ENCODE measurements at places on chromosomes 5 and 9. TPM values are rescaled to one million over a fixed set of nuclear protein-coding genes. Genes with fewer than 3 reads are reported as not detected.
A peak's percentile ranks its signal among the peaks of the same experiment; 100 is the strongest.

DNA sequence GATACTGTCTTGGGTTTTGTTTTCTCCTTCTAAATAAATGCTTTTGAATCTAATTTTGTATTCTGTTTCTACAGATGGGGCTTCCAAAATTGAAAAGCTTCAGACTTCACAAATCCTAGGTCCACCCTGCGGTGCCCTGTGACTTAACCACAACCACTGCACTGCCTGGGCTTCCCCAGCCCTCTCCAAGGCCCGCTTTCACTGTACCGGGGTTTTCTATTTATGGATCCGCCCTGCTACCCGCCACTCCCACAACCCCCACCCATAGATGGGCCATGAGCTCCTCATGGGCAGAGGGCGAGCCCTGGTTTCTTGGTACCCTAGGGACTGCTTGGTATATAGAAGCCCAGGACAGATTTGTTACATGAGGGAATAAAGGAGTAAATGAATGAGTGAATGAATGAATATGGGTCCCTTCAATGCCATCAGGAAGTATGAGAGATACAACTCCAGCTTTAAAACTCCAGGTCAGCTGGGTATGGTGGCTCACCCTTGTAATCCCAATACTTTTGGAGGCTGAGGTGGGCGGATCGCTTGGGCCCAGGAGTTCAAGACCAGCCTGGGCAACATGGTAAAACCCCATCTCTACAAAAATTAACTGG, 39.8 kb upstream of the NEK6 start:
- no peak for DNase-seq

- DNase-seq: peak; percentile 10
Measured at GRCh38 chr5:464446-464842, 21.5 kb downstream of the EXOC3 start.

DNA sequence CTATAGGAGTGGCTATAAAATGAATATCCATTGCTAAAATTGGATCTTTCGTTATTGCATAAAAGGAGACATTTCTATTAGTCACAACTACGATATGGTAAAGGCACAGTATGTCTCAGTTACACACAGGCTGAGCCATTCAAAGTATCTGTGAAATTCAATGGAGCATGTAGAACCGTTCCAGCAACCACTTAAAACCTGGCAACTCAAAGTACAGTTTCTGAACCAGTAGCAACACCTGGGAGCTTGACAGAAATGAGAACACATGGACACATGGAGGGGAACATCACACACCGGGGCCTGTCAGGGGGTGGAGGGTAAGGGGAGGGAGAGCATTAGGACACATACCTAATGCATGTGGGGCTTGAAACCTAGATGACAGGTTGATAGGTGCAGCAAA, 15.4 kb downstream of the POC5 start:
- no peak for DNase-seq

DNA sequence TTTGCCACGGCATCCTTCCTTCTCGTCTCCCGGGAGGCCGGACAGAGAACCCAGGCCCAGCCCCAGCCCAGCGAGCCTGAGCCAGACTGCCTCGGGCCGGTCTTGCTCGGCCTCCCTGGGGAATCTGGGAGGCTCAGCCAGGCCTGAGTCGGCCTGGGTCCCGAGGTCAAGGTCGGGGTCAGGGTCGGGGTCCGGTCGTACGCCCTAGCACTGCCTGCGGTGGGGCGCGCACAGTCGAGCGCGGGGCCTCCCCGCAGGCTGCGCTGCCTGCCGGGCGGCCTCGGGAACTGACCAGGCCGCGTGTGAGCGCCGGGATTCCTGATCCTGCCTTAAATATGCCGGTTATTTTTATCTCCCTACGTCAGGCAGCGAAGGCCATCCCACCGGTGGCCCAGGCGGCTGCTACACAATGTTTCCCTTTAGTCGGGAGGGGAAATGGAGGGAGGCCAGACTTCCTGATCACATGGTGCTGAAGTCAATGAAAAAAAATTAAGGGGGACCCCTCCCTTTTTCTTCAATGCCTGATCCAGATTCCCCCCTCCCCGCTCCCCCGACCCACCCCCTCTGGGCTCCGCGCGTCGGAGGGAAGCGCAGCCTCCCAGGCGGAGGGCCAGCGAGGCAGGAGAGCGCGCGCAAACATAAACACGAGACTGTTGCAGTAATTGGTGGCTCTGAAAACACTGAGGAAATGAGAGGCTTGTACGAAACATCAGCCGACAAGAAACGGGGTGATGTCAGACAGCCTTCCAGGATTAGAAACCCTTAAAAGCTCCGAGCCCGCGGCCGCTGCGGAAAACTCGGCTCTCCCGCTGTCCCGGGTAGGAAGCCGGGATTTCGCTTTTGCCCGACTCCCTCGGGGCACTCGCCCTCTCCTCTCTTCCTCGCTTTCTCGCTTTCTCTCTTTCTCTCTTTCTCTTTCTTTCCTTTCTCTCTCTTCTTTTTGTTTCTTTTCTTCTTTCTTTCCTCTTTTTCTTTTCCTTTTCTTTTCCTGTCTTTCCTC, 148.2 kb upstream of the KLF4 start:
- DNase-seq: peak; percentile 64

DNA sequence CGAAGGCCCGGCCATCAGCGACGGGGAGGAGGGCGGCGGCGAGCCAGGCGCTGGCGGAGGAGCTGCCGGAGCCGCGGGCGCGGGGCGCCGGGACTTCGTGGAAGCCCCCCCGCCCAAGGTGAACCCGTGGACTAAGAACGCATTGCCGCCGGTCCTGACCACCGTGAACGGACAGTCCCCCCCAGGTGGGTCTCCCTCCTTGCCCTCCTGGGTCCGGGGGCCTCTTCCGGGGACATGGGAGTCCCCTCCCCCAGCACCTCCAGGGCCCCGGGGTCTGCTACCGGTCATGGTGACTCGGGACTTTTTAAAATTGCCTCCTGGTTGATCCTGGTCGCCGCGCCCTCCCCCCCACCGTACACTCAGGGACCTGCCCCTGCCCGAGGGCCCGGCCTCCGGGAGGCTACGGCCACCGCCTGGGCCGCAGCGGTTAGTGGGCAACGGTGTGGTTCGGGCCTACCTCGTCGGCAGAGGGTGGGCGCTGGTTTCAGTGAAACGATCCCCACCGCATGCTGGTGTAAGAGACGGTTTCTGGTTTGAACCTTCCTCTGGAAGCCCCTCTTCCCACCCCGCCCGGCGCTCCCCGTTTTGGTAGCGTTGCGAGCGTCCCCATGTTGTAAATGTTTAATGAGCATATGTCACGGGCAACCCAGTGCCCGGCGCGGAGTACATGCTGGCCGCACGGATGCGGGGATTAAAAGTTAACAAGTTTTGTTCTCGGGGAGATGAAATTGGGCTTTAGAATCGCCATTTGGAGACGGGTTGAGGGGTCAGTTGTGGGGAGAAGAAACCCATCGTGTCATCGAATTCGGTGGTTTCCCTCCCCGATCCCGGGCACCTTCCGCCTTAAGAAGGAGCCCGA, 1.1 kb downstream of the LARP1 start:
- DNase-seq: no peak

DNA sequence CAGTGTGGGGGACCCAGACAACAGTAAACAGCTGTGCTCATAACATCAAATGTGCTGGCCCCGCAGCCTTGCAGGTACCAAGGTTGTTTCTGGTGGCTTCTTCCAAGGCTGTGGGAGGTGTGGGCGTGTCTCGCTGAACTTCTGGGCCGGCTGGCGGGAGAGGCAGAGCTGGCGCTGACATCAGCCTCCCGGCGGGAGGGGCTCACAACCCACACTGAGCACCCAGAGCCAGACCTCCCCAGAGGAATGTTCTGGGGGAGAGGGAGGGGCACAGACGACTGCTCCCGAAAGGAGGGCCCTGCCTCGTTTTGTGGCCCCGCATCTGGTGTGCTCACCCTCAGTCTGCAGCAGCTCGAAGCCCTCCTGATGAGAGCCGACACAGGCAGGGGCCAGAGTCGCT, 6.9 kb upstream of the SLC12A7 start:
- DNase-seq: no peak

GRCh38 chr9:21996858-21997257, 2.3 kb downstream of the CDKN2B-AS1 start:
- DNase-seq: no peak

GRCh38 chr5:102595332-102595731, 96.5 kb upstream of the SLCO6A1 start:
- no peak for DNase-seq

DNA sequence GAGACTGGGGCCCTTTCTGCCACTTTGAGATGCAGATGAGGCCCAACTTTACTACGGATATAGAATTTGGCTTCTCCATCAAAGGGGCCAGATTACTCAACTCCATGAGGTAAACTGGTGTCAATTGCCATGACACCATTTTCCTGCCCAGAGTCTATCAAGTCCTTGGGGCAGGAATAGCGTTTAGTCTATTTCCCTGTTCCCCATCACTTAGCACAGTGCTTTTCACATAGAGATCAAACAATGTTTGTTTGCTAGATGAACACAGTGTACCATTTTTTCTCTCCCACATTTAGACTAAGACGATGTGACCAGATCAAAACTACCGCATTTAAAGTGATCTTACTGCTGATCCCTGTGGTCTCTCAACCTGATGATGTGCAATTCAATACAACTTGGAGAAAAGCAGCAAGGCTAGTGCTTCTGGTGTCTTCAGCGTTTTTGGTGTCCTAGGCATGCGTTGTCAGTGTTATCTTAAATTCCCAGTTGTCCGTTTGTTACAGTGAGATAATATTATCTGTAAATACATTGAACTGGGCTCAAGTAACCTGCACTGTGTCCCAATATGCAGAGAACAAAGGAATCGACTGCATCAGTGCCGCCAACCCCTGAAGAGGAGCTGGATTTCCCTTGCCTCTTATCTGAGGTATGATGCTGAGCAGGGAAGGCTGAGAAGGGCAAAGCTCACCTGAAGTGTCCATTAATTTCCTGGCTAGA, 446.2 kb downstream of the PLK2 start:
- DNase-seq: no peak

DNA sequence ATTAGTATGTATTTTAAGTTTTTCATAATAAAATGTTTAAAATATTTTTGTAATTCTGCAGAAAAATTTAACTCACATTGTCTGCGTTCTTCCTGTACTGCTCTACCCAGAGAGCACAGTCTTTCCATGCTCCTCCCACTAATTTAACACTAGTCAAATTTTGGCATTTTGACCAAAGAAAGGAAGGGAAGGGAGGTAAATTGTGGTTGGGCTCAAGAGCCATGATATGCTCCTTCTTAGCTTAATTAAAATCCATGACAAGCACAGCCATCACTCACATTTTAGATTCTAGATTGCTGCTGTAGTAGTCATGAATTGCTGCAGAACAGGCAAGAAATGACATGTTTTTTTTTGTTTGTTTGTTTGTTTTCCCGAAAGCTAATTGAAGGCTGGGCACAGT, 98.4 kb downstream of the NLN start:
- no peak for DNase-seq

GRCh38 chr9:112447283-112447761, 39.3 kb upstream of the KIAA1958 start:
- no peak for DNase-seq

GRCh38 chr9:75146229-75146628, 57.9 kb downstream of the OSTF1 start:
- DNase-seq: no peak

DNA sequence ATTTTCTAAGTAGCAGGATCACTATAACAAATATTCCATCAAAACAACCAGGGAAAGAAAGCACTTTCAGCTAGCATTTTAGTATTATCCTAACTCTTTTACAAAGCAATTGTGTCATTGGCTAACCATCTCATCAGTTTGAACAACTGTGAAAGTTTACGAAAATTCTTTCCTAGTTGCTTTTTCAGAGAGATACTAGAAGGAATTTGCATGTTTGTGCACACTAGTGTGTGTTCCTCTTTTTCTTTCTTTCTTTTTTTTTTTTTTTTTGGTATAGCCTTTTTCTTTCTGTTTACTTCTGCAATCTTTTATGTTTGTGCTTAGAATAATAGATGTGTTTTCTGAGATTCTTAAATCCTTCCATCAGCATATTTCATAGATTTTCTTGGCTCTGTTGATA, 124.7 kb upstream of the SEMA6A start:
- DNase-seq: no peak

DNA sequence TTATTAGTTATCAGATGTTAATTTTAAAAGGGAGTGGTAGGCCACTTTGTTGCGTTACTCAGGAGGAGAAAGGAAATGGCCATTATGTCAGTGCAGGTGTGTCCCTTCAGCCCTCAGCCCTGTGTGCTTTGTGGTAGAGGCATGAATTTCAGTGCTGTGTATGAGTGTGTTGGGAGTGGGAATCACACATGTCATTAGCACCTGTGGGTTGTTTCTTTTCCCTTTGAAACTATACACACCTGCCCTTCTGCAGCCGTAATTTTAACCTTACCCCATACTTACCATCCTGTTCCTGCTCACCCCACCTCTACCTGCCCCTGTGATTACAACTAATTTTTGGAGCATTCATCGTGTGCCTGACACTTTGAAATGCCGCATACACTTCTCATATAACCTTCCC, 156.4 kb downstream of the ARHGAP26 start:
- DNase-seq: no peak

- DNase-seq: no peak
Measured at GRCh38 chr9:120362446-120362845, 217.5 kb downstream of the CDK5RAP2 start.

DNA sequence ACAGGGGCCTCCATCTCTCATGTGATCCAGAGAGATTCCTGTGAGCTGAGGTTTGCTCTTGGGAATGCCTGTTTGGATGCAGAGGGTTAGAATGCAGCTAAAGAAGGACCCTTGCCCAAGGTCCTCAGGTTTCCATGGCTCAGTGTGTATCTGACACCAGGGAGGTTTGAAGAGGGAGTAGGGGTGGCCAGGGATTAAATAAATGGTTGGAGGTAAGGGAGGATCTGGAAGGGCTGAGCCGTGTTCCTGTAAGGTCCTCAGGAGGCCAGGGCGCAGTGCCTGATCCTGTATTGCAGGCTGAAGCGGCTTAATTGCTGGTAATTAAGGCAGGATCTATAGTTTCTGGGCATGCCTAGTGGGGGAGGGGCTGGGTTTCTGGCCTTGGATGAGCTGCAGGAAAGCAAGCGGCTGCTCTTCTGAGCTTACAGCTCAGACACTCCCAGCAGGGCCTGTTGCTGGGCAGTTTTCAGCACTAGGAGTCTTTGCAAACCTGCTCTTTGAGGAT, 41.5 kb upstream of the MAP1B start:
- peak; percentile 82 for DNase-seq

DNA sequence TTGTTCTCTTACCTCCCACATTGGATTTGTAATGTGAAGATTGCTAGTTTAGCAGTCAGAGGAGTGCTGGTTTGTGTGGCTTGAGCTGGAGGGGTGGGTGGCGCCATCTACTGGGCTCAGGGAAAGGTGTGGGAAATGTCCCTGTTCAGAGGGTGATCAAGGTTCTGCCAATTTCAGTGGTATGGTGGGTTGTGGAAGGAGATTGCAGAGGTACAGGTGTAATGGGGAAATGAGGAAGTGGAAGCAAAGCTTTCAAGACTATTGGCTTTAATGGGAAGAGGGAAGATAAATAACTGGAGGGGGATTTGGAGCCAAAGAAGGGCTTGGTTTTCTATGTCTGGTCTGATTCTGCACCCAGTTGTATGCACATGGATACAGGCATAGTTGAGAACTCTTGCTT, 76.4 kb downstream of the OSMR start:
- DNase-seq: peak; percentile 59

- no peak for DNase-seq
Measured at GRCh38 chr5:139660923-139661814, 13.0 kb downstream of the CXXC5 start.

- no peak for DNase-seq
Measured at GRCh38 chr5:59596586-59597350, 296.8 kb downstream of the PDE4D start.

Gene MYMK
- total RNA-seq: 0.34 TPM

Gene CMYA5
- total RNA-seq: 1.1 TPM

Gene TMEM171
- 1.8 TPM for total RNA-seq

Gene PHF24
- total RNA-seq: 0.53 TPM

Gene ACSL6
- total RNA-seq: 4.8 TPM

Gene EFCAB9
- not detected for total RNA-seq

Gene OR1J4
- total RNA-seq: not detected

Gene FBXL7
- 14.4 TPM for total RNA-seq
